Mesothelial cell of epicardium (in vitro differentiated cells): ENCODE measurements at places on chromosomes 13 and 19.
A peak's percentile ranks its signal among the peaks of the same experiment; 100 is the strongest.

DNA sequence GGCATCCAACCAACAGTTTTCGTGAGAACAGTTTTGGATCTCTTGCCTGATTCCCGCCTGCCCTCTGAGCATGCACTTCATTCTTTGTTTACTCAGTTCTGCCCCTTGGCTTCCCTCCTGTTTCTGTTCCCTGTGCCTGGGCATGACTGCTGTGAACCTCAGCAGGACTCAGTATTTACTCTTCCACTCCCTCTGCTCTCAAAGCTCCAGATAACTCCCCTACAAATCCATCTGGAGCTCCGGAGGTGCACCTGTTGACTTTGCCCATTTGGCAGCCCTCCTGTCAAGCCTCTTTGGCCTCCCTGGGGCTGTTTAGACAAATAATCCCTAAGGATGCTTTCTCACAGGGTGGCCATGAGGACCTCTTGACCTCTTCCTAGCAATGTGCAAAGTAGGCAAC is 34.2 kb upstream of the ARGLU1 start:
- H3K27ac ChIP-seq = no peak overlapping the region
- DNase-seq = no peak
- no peak overlapping the region for H3K4me3 ChIP-seq
- no peaks in the 10 kb centered on the region for H3K36me3 ChIP-seq
- H3K4me1 ChIP-seq = peaks cover 11% of the 10 kb centered on the region

- peak; percentile 56 for DNase-seq
- no peak overlapping the region for H3K27ac ChIP-seq
- H3K4me1 ChIP-seq = peaks cover 42% of the 10 kb centered on the region
- peaks cover 42% of the 10 kb centered on the region for H3K27me3 ChIP-seq
- H3K4me3 ChIP-seq = peak overlapping the region; percentile 70
These were observed 849 bp downstream of the GAS6 start for GRCh38 chr13:113862931-113863523.

DNA sequence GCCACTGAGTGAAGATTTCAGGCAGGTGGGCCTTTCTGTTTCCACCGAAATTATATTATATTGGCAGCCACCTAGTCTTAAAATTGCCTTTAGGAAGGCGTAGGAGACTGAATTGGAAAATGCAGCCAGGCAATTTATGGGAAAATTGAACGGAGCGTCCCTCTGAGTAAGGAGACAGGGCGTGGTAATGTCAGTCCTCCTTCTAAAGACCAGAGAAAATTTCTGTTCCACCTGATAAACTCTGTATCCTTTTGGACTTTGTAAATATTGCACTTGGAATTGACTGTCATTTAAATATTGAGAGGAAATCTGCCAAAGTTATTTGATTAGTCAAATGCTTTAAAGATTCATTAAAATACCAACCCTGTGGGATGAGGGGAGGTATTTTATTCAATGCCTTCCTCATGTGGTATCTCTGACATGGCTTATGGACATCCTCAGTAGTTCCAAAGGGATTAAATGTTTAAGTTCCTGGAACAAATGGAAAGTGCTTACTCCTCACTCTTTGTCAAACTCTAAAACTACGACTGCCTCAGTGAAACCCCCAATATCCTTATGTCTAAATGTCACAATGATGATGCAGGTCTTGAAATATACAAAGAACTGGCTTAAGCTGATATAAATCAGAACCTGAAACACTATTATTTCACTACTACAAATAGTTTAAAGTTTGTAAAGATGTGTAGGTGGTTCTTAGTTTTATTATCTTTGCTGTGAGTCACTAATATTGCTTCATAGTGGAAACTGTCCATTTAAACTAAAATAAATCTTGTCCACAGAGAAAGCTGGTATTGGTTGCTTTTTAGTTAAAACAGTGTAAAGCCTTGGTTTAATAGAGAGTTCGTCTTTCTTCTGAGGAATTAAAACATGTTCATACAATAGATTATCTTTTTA is 203.2 kb downstream of the FGF14 start:
- no peaks in the 10 kb centered on the region for H3K4me1 ChIP-seq
- no peak for DNase-seq
- no peaks in the 10 kb centered on the region for H3K36me3 ChIP-seq
- H3K27me3 ChIP-seq = peaks cover 15% of the 10 kb centered on the region
- no peak overlapping the region for H3K4me3 ChIP-seq
- no peak overlapping the region for H3K27ac ChIP-seq

DNA sequence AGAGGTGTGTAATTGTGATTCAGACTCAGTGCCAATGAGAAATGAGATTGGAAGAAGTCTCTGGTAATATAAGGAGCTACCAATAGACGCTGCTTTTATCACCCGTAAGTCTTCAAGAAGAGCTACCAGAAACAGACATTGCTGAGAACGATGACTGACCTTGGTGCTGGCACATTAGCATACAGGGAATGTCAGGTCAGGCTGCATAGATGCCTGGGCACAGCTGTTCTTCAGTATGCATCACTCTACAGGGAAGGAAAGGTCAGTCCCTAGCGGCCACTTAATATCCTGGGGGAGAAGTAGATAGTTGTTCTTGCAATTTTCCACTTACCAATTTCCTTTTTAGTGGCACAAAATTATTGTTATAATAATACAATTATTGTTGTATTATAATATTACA is 380.4 kb downstream of the PCDH9 start:
- no peak for DNase-seq
- no peaks in the 10 kb centered on the region for H3K36me3 ChIP-seq
- no peaks in the 10 kb centered on the region for H3K27me3 ChIP-seq
- H3K4me1 ChIP-seq = no peaks in the 10 kb centered on the region
- no peak overlapping the region for H3K4me3 ChIP-seq

GRCh38 chr19:46644720-46645119 is 8.7 kb upstream of the GNG8 start:
- no peak for DNase-seq
- peaks cover 9% of the 10 kb centered on the region for H3K4me1 ChIP-seq
- peaks cover 14% of the 10 kb centered on the region for H3K36me3 ChIP-seq
- H3K27me3 ChIP-seq = peaks cover 57% of the 10 kb centered on the region
- H3K27ac ChIP-seq = peak overlapping the region; percentile 37

DNA sequence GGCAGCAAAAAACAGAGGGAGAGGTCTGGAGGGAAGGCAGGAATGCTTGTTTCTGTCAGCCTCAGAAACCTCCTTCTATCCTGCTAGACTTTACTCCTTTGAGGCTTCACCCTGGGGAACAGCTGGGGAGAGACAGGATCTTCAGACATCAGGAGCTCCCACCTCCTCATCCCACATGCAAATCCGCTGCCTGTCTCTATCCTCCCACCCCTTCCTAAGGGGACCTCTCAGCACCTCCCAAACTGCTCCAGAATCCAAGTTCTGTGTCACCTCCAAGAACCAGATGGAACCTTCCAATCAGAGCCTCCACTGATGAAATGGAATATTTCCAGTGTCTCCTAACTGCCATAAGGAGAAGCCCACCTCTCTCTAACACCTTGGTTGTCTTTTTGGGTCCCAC is 9.7 kb upstream of the ERCC2 start:
- no peak overlapping the region for H3K4me3 ChIP-seq
- DNase-seq = no peak
- no peak overlapping the region for H3K27ac ChIP-seq
- H3K4me1 ChIP-seq = peaks cover 9% of the 10 kb centered on the region
- H3K27me3 ChIP-seq = peaks cover 4% of the 10 kb centered on the region

DNA sequence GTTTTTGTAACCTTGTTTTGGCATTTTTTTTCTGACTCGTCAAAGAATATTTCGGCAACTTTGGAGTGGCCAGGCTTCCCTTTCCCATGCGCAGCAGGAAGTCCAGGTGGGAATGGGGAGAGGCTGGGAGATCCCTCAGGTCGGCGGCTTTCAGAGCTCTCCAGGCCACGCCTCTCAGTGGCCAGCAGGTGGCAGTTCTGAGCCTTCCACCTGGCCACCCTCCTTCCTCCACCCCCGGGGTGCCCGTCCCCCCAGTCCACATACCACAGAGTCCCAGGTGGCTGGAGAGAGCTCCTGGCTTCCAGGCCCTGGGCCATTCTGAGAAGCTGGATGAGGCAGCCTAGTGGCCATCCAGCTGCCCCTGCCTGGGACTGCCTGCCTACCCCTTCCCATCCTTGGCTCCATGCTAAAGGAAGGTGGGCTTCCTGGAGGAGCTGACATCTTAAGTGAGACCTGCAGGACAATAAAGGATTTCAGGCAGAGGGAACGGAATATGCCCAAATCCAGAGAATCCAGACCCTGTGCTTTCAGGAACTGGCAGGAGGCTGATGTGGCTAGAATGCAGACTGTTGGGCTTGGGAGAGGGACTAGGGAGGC is 46.3 kb downstream of the CCNE1 start:
- peaks cover 12% of the 10 kb centered on the region for H3K27me3 ChIP-seq
- H3K4me3 ChIP-seq = no peak overlapping the region
- no peaks in the 10 kb centered on the region for H3K4me1 ChIP-seq
- no peaks in the 10 kb centered on the region for H3K36me3 ChIP-seq

DNA sequence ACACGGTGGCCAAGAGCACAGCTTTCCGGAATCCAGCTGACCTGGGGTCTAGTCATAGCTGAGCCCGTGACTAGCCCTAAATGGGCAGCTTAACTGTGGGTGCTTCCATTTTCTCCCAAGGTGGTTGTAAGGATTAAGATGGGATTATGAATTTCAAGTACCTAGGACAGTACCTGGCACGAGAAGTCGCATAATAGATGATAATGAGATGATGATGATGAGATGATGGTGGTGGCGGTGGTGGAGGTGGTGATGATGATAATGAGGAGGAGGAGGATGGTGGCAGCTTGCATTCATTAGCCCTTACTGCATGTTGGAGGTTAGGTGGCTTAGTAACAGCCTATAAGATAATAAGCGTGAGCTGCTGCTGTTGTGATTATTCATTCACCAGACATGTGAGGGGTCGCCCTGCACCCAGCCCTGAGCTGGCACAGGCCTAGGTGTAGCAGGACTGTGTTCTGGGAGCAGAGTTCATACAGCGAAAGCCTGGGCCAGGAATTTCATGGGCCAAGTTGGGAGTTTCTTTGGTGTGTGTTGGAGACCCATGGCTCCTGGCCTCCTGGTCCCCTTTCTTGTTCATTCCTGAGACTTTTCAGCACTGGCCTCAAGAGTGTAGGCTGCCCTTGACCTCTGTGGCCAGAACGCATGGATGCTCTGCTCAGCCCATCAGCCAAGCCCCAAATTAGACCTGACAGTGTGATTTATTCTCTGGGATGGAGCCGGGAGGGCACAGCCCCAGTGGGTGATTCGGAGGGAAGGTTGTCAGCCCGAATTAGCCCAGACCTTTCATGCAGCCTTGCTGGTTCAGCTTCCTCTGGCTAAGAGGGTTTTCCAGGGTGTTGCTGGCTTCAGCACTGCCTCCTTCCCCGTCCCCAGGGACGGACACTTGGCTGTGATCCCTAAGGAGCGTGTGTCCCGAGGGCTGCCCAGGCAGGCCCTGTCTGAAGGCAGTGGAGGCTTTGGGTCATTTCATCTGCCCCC is 128.8 kb downstream of the SIPA1L3 start:
- no peak overlapping the region for H3K4me3 ChIP-seq
- H3K27me3 ChIP-seq = no peaks in the 10 kb centered on the region
- DNase-seq = no peak

DNA sequence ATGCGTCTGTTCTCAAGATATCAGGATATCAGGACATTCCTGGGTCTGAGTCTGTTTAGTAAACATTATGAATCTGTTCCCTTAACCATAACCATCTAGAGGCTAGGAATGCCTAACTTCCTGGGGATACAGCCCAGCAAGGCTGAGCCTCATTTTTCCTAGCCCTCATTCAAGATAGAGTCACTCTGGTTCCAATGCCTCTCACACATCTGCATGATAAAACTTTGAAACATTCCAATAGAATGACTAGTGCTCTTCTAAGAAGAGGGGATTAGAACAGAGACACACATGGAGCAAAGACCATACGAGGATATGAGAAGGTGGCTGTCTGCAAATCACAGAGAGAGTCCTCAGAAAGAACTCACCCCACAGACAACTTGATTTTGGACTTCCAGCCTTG is 20.6 kb upstream of the CABP5 start:
- H3K4me1 ChIP-seq = no peaks in the 10 kb centered on the region
- peaks cover 28% of the 10 kb centered on the region for H3K27me3 ChIP-seq

DNA sequence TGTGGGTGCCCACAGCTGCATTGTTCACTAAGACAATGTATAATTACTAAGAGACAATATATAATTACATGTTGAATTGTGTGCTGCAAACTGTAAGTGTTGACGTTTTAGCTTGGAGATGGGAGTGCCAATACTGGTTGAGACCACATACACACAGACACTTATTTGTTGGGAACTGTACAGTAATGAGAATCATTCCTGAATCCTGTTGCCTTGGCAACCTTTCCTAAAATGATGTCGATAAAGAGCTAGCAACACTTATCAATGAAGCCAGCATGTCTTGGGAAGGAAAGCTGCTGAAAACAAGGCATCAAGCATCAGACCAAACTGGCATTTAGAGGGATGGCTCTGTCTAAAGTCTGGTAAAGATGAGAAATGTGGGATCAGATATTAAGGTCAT is 51.3 kb downstream of the PCDH8 start:
- H3K4me1 ChIP-seq = no peaks in the 10 kb centered on the region
- no peaks in the 10 kb centered on the region for H3K36me3 ChIP-seq
- DNase-seq = no peak
- H3K27ac ChIP-seq = no peak overlapping the region
- no peak overlapping the region for H3K4me3 ChIP-seq

- H3K4me3 ChIP-seq = no peak overlapping the region
- no peak overlapping the region for H3K27ac ChIP-seq
- no peak for DNase-seq
- peaks cover 30% of the 10 kb centered on the region for H3K27me3 ChIP-seq
These were observed 37.3 kb upstream of the CD33 start for GRCh38 chr19:51187395-51188226.

DNA sequence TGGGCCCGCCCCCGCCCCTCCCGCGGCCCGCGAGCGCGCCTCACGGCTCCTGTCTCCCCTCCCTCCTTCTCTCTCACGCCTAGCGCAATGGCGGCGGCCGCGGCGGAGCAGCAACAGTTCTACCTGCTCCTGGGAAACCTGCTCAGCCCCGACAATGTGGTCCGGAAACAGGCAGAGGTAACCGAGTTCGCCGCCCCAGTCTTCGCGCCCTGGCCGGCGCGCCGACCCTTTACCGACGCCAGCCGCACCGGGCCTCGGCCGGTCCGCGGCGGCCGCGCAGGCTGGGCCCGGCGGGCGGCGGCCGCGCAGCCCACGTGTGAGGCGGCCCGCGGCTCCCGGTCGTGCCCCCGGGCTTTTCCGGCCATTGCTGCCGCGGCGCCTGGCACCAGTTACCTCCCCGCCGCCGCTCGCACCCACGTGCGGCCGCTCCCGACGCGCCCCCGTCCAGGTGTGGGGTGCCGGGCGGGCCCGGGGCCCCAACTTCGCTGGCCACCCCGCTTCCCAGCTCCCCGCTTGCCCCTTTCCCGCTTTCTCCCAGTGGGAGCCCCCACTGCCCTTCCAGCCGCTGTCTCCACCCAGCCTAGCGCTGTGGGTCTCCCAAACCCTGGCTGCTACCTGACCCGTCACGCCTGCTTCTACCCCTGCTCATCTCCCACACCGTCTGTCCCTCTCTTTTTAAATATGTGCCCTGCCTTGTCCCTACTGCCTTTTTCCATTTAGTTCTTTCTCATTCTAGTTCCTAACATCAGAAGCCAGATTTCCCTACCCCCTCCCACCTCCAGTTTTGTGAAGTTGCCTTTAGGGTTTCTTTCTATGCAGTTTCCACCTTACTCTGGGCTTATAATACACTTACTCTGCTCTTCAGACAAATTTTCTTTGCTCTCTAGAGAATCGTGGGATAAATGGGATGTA is 23.4 kb downstream of the IPO5 start:
- peaks cover 30% of the 10 kb centered on the region for H3K4me1 ChIP-seq
- no peaks in the 10 kb centered on the region for H3K36me3 ChIP-seq
- H3K27me3 ChIP-seq = no peaks in the 10 kb centered on the region
